ENCODE measurements at places on chromosomes 5 and 9. TPM values are rescaled to one million over a fixed set of nuclear protein-coding genes. Genes with fewer than 3 reads are reported as not detected.
A peak's percentile ranks its signal among the peaks of the same experiment; 100 is the strongest.

DNA sequence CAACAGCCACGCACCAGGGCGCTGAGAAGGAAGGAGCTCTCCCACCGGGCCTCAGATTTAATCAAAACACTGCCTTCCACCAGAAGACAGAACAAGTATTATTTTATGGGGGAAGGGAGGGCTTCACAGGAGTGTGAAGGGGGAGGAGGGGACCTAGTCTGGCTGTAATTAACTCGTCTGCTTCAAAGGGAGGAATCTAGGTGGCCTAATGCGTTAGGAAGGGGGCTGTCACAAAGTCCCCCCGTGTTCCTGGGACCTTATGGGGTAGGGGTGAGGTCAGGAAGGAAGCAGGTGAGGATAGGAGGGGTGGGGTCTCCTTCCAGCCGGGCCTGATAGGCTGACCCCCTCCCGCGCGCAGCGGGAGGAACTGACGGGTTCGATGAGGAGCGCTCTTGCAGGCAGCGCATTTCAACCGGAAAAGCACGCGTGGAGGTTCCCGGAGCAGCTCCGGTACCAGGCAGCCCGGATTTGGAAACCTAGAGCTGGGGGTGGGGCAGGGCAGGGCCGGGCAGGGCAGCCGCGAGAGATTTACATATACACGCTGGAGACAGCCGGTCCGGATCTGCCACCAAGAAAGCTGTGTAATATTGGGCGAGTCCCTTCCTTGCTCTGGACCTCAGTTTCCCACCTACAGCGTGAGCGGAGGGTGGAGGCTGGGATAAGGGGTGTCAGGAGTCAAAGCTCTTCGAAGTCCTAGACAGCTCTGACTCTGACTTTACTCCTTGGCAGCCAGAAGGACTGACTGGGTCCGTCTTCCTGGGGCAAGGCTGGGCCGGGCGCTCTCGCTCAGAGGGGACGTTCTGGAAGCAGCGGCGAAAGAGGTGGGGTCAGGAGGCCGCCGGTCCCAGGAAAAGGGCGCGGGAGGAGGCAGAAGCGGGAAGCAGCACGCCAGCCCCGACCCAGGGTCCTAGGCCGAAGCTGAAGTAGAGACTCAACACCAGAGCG is 1.8 kb downstream of the SHB start:
- peak; percentile 54 for DNase-seq

- no peak for DNase-seq
Observed at GRCh38 chr5:856531-857425, 6.0 kb upstream of the ZDHHC11 start.

DNA sequence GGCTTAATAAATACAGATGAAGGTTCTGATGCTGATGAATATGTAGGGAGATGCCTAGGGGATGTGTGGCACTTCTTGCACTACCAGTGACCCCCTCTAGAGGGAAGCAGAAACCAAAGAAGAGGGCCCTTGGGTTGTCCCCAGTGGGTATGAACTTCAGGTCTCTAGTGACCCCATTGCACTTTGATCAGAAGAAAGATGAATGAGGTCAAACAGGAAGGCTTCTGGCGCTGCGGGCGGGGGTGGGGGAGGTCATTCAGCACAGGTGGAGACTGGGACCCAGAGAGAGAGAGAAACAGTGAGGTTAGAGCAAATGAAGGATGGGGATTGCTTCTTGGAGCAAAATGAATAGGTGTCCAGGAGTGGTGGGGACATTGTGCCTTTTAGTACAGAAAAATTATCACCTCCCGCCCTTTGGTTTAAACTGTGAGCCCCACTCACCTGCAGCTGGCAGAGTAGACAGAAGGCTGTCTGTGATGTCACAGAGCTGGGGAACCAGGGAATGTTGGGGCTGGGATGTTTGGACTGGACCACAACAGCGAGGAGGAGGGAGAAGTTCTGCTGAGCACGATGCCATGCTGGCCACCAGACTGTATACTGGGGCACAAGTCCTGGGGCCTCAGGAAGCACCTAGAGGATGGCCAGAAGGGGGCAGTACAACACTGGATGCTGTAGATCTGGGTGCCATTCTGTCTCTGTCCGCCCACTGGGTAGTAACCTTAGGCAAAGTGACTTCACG is at the start of gene TEX48:
Gene TEX48, minus strand, starts transcription at position 599 of the 739 bp plus-strand sequence. CDS start 10,469 bp downstream, outside the sequence.
- DNase-seq = peak; percentile 61

DNA sequence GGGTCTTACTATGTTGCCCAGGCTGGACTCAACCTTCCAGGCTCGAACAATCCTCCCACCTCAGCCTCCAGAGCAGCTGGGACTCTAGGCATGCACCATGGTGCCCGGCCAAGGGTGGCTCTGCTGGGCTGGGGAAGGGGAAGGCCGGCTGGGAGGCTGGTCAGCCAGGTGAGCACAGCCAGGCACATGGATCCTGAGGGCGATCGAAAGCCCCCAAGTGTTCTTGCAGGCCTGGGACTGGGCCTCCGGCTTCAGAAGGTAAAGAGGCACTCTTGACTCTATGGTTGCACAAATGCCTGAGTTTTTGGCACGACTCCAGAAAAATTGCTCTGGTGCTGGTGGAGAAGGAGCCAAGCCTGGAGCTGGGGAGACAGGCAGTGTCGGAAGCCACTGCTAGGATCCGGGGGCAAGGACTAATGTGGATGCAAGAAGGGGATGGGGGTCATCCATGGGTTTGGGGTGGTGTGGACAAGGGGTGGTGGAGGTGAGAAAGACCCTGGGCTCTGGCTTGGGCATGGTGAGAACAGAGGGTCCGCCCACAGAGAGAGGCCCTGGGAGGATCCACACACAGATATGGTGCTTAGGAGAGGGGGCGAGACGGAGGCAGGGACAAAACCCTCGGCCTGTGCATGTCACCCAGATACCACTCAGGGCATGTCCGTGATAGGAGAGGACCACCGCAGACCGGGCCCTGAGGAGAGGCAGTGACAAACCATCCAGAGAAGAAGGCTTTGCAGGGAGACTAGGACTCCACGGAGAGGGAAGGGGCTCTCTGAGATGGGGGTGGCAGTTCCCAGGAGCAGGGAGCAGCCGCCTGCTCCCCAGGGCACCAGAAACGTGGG is 51.1 kb upstream of the COL5A1 start:
- DNase-seq = no peak

GRCh38 chr9:13690595-13690994 is 411.1 kb upstream of the MPDZ start:
- DNase-seq = no peak

- no peak for DNase-seq
Observed at GRCh38 chr5:143541943-143542797, 138.7 kb upstream of the NR3C1 start.

DNA sequence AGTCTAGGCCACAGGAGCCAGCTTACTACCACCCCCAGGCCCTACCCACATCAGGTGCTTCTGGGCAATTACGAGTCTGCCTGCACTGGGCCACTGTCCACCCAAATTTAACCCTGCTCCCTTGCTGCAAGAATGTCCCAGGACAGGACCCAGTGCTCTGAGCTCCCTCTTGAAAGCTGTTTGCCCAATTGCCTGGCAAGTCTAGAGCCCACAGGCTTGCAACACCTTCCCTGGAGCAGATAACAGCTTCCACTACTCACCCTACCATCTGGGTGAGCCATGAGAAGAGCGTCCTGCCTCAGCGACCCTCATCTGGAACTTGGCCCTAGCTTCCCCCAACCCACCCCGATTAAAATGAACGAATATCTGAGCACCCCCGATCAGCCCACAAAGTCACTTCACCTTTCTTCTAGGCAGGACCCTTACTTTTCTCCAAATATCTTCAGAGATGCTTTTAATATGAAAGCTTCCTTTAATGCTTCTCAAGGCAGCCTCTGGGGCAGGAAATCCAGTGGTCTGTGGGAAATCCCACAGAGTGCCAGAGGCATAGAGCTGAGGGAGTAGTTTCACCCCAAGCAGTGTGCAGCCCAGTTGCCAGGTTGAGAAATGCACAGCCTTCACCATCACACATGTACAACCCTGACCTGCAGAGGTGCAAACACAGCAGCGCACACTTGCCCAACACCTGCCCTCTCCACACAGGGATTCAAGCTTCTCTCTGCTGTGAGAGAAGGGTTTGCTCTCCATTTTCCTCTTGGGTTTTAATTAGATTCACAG is 10.6 kb downstream of the ACSL6 start:
- DNase-seq = no peak

- peak; percentile 99 for DNase-seq
Observed at GRCh38 chr9:6412487-6413364, at the start of gene UHRF2. UHRF2 (plus strand) TSS chr9:6413199; CDS start chr9:6413491, 292 bp downstream.

- DNase-seq = no peak
Observed at GRCh38 chr5:137631453-137631852, 104.4 kb downstream of the KLHL3 start.

GRCh38 chr5:6188976-6189375 is 189.4 kb downstream of the MED10 start:
- no peak for DNase-seq

- DNase-seq = no peak
Observed at GRCh38 chr9:79279356-79279755, 292.4 kb upstream of the TLE4 start.

- no peak for DNase-seq
Observed at GRCh38 chr5:9782826-9783560, 152.8 kb upstream of the TAS2R1 start.

GRCh38 chr5:107618242-107618641 is 52.5 kb downstream of the EFNA5 start:
- DNase-seq = no peak

DNA sequence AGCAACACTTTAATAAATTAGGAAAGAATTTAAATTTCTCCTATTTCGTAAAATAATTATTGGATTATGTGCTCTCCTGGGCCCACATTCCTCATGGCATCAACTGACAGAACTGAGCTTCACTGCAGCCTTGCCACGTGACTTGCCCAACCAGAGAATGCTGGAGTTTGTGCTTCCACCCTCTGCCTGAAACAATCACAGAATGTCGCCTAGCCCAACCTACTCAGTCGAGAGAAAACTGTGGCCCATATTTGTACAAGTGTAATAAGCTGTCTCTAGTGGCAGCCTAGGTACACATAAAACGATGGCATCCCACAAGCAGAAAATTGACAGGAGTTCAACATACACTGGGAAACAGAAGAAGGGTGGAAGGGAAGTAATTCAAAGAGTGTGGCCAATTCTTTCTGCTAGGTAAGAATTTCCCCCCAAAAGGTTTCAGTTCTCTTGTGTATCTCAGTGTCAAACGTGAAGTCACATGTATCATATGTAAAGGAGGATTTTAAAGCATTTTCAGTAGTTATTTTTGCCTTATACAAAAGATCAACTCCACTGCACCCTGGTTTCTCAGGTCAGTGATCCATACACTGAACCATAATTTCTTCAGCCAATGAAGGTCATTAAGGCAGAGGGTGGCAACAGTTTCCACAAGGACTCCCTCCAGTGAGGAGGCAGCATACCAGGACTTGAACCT is 41.7 kb downstream of the ZNF608 start:
- DNase-seq = no peak

- DNase-seq = no peak
Observed at GRCh38 chr9:97362777-97363545, 48.9 kb upstream of the TDRD7 start.

DNA sequence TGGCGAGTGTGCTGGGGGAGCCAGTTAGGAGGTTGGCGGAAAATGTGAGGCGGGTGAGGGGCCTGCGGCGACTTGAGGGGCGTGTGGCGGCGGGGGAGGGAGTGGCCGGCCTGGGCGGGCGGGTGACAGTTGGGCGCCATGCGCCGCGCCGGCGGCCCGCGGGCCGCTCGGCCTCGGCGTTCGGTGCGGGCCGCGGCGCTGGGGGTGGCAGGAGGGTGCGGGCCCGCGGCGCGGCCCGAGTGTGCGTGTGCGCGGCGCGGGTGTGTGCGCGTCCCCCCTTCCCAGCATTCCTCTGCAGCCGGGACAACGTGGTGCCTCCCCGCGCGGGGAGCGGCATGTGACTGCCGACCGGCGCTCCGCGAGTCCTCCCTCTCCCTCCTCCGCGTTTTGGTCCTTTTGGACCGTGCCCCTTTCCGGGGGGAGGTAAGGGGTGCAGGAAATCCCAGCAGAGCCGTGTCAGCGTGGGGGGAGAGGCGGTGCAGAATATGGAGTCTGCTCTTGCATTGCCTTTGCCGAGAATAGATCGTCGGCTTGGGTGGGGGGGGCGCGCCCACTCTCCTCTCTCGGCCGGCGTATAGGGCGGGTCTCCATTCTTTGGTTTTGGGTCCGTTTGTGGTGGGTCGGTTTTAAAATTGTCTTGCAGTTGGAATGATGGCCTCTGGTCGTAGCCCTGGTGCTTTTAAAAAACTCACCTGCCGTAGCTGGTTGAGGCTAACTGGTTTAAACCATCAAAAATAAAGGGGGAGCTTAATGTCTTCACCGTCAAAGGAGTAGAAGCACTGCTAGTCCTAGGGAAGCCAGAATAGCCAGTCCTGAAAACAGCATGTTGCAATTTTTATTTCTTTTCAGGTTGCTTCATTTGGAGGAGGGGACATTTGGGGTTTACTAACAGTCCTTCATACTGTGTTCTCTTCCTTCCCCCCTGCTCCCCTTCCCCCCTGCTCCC is 2.0 kb downstream of the LARP1 start:
- DNase-seq = peak; percentile 41

OR1Q1 gene
- not detected for total RNA-seq

DDX4 gene
- total RNA-seq = not detected
